Activated CD4-positive, alpha-beta T cell treated with anti-CD3 and anti-CD28 coated beads, Interleukin-2, amount 50 U/mL, for 16 hours (primary cell): ENCODE measurements at places on chromosomes 3 and 15.

DNA sequence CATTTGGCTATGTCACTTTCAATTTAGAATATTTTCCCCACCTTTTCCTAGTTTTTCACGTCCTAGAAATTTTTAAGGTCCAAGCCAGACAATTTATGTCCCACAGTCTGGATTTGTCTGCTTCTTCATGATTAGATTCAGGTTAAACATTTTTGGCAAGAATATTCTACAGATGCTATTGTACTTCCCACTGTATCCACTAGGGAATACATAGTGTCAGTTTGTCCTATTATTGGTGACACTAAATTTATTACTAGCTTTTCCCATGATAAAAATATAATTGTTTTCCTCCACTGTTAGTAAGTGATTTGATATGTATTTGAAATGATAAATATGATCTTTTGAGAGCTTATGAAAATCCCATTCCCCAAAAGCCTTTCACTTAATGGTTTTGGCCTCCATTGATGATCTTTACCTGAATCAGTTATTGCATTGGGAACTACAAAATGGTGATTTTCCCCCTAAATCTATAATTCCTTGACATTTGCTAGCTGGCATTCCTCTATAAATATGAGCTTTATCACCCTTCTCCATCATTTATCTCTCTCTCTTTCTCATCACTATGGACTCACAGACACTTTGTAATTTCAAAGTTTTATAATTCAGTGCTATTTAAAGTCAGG is 8.3 kb downstream of the ARL14 start:
- no peak for DNase-seq

DNA sequence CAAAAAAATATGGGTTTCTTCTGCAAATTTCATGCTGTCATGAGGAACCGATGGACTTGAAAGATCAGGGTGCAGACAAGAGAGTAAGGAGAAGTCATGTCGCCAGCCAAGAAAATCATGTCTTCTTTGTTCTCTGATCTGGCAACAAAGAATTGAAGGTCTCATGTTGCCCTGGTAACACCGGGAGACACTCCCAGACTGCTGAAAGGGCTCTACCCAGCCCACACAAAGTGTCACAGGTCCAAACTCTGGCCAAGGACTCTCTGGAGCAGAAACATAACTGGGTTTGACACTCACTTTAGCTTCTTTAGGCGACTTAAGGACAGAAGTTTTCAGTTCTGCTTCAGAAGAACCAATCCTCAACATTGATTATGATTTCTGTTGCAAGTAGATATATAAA is 42.9 kb downstream of the SIDT1 start:
- no peak for DNase-seq

- no peak for DNase-seq
Observed at GRCh38 chr15:100849855-100850218, 29.8 kb upstream of the ALDH1A3 start.

DNA sequence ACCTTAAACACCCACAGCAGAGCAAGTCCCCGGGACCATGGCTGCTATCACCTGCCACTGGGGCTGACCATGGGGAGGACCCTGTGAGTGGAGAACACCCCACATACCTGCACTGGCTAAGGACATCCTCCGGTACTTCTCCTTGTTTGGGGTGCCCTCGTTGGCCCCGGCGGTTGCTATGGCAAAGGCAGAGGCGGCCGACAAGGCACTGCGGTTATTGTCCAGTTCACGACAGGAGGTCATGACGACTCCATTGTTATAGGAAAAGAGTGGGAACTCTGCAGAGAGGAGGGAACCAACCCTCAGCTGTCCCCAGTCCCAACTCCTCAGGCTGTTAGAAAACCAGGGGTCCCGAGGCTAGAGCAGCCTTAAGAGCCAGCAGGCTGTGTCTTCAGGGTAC is 54.8 kb upstream of the CTSH start:
- no peak for DNase-seq

DNA sequence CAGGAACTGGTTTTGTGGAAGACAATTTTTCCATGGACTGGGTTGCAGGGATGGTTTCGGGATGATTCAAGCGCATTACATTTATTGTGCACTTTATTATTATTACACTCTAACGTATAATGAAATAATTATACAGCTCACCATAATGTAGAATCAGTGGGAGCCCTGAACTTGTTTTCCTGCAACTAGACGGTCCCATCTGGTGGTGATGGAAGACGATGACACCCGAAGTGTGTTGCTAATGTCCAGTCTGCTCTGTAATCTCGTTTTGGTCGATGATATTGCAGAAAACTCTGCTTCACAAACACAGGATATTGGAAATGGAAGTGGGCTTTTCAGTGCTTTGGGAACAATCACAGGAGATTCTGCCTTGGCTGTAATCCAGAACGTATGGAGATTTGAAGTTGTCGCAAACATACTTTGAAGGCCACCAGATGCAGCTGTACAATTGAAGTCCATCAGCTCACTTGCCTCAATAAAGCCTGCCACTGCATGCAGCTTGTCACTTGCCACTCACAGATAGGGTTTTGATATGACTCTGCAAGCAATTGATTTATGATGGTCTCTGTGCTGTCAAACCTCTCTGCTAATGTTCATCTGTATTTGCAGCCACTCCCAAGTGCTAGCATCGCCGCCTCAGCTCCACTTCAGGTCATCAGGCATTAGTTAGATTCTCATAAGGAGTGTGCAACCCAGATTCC is 141.7 kb downstream of the TJP1 start:
- no peak for DNase-seq

DNA sequence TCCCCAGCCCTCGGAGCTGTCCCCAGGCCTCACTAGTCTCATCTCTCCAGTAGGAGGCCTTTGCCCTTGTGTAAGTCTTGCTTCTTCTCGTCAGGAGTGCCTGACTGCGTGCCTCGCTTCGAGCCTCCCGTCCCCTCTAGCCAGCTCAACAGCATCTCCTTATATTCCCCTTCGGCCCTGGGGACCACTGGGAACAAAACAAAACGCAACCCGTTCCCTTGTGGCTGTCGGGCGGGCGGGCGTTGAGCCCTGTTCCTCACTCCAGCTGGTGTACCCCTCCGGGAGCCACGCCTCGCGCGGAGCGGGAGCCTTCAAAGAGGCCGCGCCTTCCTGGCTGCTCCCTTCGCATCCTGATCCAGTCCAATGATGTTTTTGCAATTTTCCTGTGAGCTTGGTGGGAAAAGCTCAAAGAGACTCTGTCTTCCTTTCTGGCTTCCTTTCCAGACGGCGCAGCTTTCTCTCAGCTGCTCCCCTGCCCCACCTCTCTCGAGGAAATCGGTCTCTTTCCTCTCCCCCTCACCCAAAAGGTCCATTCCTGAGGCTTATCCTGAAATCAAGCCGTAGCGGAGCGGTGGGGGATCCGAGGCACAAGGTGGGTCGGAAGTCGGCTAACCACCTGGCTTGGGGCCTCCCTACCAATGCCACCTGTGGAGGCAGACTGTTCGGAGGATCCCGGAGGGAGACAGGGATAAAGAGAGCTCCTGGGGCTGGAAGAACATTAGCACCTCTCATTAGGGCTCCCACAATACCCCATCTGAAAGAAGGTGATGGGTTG is 33.4 kb upstream of the SRP14 start:
- no peak for DNase-seq

GRCh38 chr3:4501437-4501836 is 8.3 kb downstream of the ITPR1 start:
- no peak for DNase-seq

DNA sequence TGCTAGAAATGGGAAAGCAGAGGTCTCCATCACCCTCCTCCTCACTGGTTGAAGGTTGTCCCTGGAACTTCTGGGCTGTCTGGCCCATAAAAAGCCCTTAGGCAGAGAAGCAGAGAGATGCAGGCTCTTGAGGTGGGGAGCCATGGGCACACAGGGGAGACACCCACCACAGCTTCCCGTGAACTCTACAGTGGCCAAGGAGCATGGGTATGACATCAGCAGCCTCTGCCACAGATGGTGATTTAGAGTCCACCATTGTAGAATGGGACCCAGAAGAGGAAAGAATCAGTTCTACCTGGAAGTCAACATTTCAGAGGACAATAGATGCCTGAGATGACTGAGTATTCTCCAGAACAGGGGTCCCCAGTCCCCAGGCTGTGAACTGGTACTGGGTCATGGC is 105.6 kb upstream of the LRRN1 start:
- no peak for DNase-seq

DNA sequence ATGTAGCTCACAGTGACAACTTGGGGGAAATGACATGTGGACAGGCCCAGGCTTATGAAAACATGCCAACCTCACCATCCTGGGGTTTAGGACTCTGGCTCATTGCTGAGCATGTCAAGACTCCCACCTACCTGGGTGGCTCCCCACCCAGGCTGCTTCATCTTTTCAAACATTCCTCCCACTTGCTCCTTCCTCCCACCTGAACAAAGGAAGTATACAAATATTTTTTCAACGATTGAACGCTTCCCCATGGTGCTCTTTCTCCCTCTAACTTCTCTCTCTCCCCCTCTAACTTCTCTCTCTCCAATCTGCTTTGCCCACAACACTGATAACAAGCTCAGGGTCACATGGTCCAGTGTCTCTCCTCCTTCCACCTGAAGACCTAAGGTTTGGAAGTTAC is 27.7 kb upstream of the CPEB1 start:
- no peak for DNase-seq

- no peak for DNase-seq
Observed at GRCh38 chr15:87778358-87778757, 478.2 kb downstream of the NTRK3 start.

DNA sequence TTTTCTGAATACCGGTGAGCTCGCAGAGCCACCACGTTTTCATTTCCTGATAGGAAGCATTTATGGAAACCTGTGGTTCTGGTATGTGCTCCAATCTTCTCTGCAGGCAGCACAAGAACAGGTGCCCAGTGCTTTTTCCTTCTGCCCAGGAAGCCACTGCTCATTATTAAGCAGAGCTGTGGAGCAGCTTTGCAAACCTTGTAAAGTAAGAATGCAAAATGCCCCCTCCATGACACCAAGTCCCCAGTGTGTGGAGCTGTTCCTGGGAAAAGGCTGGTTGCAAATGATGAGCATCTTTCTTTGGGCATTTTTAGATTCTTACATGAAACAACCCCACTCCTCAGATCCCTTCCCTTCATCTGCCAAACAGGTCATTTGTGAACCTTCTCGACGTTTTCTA is 65.7 kb upstream of the MRPL3 start:
- DNase-seq, result no peak
